ENCODE measurements at places on chromosomes 1 and 21.
A peak's percentile ranks its signal among the peaks of the same experiment; 100 is the strongest.

DNA sequence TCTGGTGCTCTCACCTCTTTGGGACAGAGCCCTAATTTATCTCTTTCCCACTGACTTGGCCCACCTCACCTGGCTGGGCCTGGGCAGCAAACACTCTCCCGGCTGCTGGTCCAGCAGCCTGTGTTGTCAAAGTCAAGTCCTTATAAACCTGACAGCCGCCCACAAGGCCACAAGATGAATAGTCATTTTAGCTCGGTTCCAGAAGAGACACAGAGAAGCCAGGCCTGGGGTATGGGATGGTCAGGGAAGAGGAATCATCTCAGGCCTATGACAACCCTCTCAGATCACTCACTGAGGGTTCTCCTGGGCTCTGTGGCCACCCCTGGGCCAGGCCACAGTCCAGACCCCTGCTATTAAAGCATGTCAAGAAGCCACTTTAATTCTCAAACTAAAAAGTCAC is 158.5 kb downstream of the FOXD2 start:
- DNase-seq: no peak
- peaks cover 37% of the 10 kb centered on the region for H3K27me3 ChIP-seq
- no peaks in the 10 kb centered on the region for H3K36me3 ChIP-seq
- H3K4me3 ChIP-seq: no peak overlapping the region
- H3K4me1 ChIP-seq: no peaks in the 10 kb centered on the region

- no peaks in the 10 kb centered on the region for H3K36me3 ChIP-seq
- H3K27ac ChIP-seq: no peak overlapping the region
- no peaks in the 10 kb centered on the region for H3K4me1 ChIP-seq
- H3K27me3 ChIP-seq: peaks cover 11% of the 10 kb centered on the region
- no peak overlapping the region for H3K4me3 ChIP-seq
- DNase-seq: no peak
These were observed 40.2 kb downstream of the DPT start for GRCh38 chr1:168688644-168689326.

- H3K27me3 ChIP-seq: peaks cover 6% of the 10 kb centered on the region
- H3K27ac ChIP-seq: no peak overlapping the region
- H3K4me1 ChIP-seq: no peaks in the 10 kb centered on the region
- H3K36me3 ChIP-seq: no peaks in the 10 kb centered on the region
These were observed 129.2 kb downstream of the RGS21 start for GRCh38 chr1:192445839-192446489.

GRCh38 chr1:77143529-77144121 is 75.6 kb downstream of the PIGK start:
- no peaks in the 10 kb centered on the region for H3K27me3 ChIP-seq
- no peak overlapping the region for H3K27ac ChIP-seq
- no peak for DNase-seq
- no peaks in the 10 kb centered on the region for H3K4me1 ChIP-seq

- DNase-seq: peak; percentile 77
- H3K27me3 ChIP-seq: peaks cover 68% of the 10 kb centered on the region
- no peaks in the 10 kb centered on the region for H3K36me3 ChIP-seq
- H3K27ac ChIP-seq: no peak overlapping the region
- H3K4me1 ChIP-seq: peaks cover 16% of the 10 kb centered on the region
These were observed 2.0 kb downstream of the EPHB2 start for GRCh38 chr1:22712502-22713271.

- H3K36me3 ChIP-seq: no peaks in the 10 kb centered on the region
- peaks cover 4% of the 10 kb centered on the region for H3K27me3 ChIP-seq
- no peak for DNase-seq
- H3K27ac ChIP-seq: no peak overlapping the region
- no peaks in the 10 kb centered on the region for H3K4me1 ChIP-seq
These were observed 356.1 kb downstream of the OMA1 start for GRCh38 chr1:58190267-58190988.

DNA sequence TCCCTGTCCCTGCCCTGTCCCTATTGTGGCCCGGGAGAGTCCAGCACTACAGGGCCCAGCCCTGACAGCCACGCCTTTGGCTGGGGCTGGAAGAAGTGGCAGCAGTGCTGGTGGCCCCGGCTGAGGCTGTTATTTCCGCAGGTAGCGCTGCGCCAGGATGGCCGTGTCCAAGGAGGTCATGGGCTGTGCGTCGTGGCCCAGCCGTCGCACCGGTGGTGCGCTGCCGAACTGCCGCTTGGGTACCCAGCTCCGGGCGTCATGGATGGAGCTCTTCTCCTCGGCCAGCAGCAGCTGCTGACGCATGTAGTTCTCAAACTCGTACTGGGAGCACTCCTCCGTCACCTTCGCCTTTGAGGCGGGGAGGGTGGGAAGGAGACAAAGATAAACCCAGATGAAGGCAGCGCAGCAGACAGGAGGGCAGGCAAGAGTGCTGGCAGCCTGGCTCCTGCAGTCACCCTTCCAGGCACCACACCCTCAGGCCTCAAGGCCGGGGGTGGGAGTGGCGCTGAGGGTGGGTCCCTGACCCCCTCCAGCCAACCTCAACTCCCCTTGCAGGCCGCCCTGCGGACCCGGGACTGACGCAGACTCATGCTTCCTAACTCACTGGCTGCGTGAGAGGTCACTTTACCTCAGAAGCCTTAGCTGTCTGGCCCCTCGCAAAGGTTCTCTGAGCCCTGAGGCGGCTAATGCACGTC is 18.3 kb upstream of the EVA1B start:
- peaks cover 16% of the 10 kb centered on the region for H3K4me1 ChIP-seq
- H3K36me3 ChIP-seq: peaks cover 20% of the 10 kb centered on the region

- H3K27me3 ChIP-seq: peaks cover 16% of the 10 kb centered on the region
- H3K36me3 ChIP-seq: no peaks in the 10 kb centered on the region
- no peaks in the 10 kb centered on the region for H3K4me1 ChIP-seq
- H3K27ac ChIP-seq: no peak overlapping the region
- H3K4me3 ChIP-seq: no peak overlapping the region
These were observed 83.7 kb upstream of the GCLM start for GRCh38 chr1:93992954-93993353.

GRCh38 chr1:229895605-229896004 is 171.4 kb upstream of the GALNT2 start:
- H3K4me3 ChIP-seq: no peak overlapping the region
- no peak overlapping the region for H3K27ac ChIP-seq
- H3K36me3 ChIP-seq: no peaks in the 10 kb centered on the region
- no peaks in the 10 kb centered on the region for H3K4me1 ChIP-seq
- DNase-seq: no peak

DNA sequence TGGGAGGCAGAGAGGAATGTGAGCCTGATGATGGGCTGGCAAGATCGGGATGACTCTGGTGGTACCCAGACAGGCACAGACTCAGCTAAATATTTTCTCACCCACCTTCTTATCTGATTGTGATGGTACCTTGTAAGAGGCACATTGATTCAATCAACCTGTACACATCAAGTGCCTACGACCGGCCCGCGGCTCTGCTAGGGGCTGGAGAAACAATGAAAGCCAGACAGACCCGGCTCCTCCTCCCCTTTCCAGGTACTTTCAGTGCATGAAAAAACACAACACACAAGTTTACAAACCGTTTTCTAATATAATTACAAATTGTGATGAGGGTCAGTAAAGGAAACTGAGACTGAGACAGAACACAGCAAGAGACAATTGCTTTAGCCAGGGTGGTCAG is 115.0 kb downstream of the LACTBL1 start:
- no peaks in the 10 kb centered on the region for H3K4me1 ChIP-seq
- no peaks in the 10 kb centered on the region for H3K36me3 ChIP-seq
- no peak overlapping the region for H3K4me3 ChIP-seq
- no peak for DNase-seq
- no peak overlapping the region for H3K27ac ChIP-seq

DNA sequence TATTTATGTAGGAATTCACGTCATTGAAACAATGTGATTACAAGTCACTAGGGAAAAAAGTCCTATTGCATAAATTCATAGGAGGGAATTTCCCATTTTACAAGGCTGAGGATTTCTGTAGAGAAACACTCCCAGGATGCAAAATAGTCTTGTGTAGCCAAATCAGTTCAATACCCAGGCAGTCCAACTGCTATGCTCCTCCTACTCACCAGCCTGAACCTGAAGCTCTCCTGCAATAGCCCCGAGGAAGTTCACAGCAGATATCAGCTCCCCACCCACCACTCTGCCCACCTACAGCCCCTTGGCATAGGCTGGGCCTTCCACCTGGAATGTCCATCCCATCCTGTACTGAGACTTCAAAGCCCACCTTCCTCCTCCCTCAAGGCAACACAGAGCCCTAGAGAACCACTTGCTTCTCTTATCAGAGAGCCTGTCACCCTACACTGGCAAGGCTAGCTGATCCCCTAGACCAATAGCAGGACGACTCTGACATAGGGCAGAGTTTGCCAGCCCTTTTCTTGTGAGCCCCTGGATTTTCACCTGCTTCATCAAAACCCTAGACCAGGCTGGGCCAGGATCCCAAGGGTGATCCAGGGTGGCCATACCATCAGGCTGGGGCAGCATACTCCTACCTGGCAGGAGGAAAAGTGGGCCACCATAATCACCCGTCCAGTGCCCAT is 1.5 kb downstream of the LSS start:
- DNase-seq: no peak
- peaks cover 7% of the 10 kb centered on the region for H3K36me3 ChIP-seq
- peaks cover 33% of the 10 kb centered on the region for H3K4me1 ChIP-seq
- no peaks in the 10 kb centered on the region for H3K27me3 ChIP-seq
- H3K27ac ChIP-seq: no peak overlapping the region

- DNase-seq: no peak
- no peak overlapping the region for H3K27ac ChIP-seq
- H3K4me1 ChIP-seq: peaks cover 8% of the 10 kb centered on the region
- no peaks in the 10 kb centered on the region for H3K36me3 ChIP-seq
These were observed 82.5 kb upstream of the ZNF648 start for GRCh38 chr1:182143825-182144645.

DNA sequence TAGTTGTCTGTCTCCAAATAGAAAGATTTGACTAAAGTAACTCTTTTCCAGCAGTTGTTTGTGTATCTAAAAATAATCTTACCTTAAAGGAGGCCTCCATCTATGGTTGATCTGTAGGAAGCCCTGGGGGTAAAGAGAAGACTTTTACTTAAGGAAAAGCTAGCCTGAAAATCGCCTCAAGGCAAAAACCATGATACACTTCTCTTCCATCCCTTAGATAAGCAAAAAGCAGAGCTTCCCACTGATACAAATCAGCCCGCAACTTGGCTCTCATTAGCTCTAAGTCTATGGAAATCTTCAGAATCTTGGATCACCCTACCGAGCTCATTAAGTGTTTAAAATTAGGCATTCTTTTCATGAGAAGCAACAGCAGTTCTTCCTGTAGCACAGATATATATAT is 576.9 kb upstream of the PTBP2 start:
- H3K36me3 ChIP-seq: peaks cover 2% of the 10 kb centered on the region
- no peaks in the 10 kb centered on the region for H3K4me1 ChIP-seq
- H3K27me3 ChIP-seq: no peaks in the 10 kb centered on the region
- no peak overlapping the region for H3K27ac ChIP-seq

GRCh38 chr1:10699470-10699835 is 97.0 kb downstream of the CASZ1 start:
- no peak overlapping the region for H3K4me3 ChIP-seq
- peaks cover 13% of the 10 kb centered on the region for H3K4me1 ChIP-seq
- no peak overlapping the region for H3K27ac ChIP-seq
- H3K27me3 ChIP-seq: no peaks in the 10 kb centered on the region
- DNase-seq: no peak
- H3K36me3 ChIP-seq: no peaks in the 10 kb centered on the region

GRCh38 chr1:6801966-6802365 is 16.7 kb downstream of the CAMTA1 start:
- H3K27ac ChIP-seq: no peak overlapping the region
- H3K4me3 ChIP-seq: no peak overlapping the region
- no peaks in the 10 kb centered on the region for H3K27me3 ChIP-seq
- peaks cover 46% of the 10 kb centered on the region for H3K4me1 ChIP-seq

DNA sequence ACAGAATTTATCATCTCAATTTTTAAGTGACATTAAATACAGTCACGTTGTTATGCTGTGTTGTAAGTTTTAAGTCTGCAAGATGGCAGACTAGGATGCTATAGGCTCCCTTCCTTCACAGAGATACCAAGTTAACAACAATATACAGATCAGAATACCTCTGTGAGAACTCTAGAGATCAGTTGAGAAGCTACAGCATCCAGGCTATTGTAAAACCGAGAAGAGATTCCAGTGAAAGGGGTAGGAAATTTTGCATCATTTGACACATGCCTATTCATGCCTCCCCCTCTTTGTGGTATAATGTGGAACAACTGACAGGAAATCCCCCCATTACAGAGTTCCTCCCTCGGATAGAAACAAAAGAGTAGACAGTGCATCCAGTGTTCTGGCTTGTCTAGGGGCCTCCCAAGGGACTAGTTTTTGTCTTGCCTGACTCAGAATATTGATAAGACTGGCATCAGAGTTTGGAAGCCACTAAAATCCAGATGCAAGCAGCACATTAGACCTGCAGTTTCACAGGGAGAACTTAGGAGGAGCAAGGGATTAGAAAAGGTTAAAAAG is 80.6 kb downstream of the LBR start:
- no peak overlapping the region for H3K27ac ChIP-seq
- no peak for DNase-seq
- no peaks in the 10 kb centered on the region for H3K36me3 ChIP-seq
- H3K4me1 ChIP-seq: no peaks in the 10 kb centered on the region

- no peak overlapping the region for H3K27ac ChIP-seq
- H3K27me3 ChIP-seq: no peaks in the 10 kb centered on the region
- H3K4me3 ChIP-seq: no peak overlapping the region
These were observed 149.5 kb upstream of the HP1BP3 start for GRCh38 chr1:20936621-20937020.

DNA sequence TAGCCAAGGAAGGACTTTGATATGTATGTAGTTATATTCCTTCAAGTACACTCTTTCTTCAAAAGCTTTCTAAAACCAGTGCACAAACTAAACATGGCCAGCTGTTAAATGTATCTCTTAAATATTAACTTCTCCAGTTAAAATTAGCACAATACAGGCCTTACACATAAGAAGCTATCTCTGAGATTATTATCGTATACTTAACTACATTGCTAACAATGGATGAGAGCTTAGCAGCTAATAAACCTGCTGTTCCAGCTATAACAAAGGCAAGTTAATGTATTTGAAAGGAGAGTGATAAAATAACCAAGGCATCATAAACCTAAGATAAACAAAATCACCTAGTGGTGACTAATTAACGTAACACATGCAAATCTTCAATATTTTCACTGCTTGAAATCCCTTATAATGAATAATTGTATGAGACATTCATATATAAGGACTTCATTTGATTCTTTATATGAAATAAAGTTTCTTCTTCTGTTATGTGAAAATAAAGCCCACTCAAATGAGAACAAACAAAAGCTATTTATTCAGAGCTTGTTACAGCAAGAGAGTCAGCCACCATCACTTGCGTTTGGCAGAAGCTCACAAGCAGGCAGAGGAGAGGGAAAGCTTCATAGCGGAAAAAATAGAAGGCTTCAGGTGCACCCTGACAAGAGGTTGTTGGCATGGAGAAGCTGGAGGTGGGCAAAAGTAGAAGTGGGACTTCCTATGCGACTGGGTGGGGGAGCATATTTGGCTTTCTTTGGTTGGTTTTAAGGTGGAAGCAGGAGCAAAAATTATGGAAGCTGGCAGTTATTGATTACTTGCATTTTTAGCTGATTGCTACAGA is 274.1 kb upstream of the CHRM3 start:
- H3K27me3 ChIP-seq: no peaks in the 10 kb centered on the region
- no peaks in the 10 kb centered on the region for H3K4me1 ChIP-seq
- H3K36me3 ChIP-seq: no peaks in the 10 kb centered on the region
- H3K4me3 ChIP-seq: no peak overlapping the region
- no peak overlapping the region for H3K27ac ChIP-seq

- no peak overlapping the region for H3K27ac ChIP-seq
- H3K27me3 ChIP-seq: peaks cover 19% of the 10 kb centered on the region
- DNase-seq: no peak
- no peaks in the 10 kb centered on the region for H3K36me3 ChIP-seq
- peaks cover 2% of the 10 kb centered on the region for H3K4me1 ChIP-seq
These were observed 24.6 kb downstream of the KCNK1 start for GRCh38 chr1:233638513-233638912.
